Osteocyte (in vitro differentiated cells): ENCODE measurements at places on chromosomes 2 and 18. TPM values are rescaled to one million over a fixed set of nuclear protein-coding genes. Genes with fewer than 3 reads are reported as not detected.
A peak's percentile ranks its signal among the peaks of the same experiment; 100 is the strongest.

Gene SLC4A5
- 1.6 and 2.3 TPM in 2 replicates for total RNA-seq

Gene ANKRD30B
- total RNA-seq = not detected in 2 replicates

- no peak for DNase-seq
These were observed 126.3 kb upstream of the SALL3 start for GRCh38 chr18:78853341-78853740.

- DNase-seq = no peak
These were observed 6.4 kb upstream of the NPAS2 start for GRCh38 chr2:100813527-100813926.

Gene ANKRD62
- not detected in 2 replicates for total RNA-seq

DNA sequence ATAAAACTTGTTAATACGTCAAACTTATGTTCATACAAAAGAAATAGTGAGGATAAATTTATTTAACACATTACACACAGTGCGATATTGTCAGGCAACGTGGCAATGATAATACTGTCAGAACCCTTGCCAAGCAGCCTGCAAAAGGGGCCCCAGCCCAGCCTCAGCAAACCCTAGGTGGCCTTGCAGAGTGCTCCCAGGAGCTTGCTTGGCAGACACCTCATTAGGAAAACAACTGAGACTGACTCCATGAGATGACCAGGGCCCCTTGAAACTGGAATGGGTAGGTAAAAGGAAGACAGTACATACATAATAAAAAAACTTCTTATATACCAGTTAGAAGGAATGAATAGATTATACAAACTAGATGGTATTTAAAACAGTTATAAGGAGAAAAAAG, 136.6 kb upstream of the EPC2 start:
- DNase-seq = no peak

- no peak for DNase-seq
These were observed 28.4 kb downstream of the ITGA4 start for GRCh38 chr2:181485638-181485946.

DNA sequence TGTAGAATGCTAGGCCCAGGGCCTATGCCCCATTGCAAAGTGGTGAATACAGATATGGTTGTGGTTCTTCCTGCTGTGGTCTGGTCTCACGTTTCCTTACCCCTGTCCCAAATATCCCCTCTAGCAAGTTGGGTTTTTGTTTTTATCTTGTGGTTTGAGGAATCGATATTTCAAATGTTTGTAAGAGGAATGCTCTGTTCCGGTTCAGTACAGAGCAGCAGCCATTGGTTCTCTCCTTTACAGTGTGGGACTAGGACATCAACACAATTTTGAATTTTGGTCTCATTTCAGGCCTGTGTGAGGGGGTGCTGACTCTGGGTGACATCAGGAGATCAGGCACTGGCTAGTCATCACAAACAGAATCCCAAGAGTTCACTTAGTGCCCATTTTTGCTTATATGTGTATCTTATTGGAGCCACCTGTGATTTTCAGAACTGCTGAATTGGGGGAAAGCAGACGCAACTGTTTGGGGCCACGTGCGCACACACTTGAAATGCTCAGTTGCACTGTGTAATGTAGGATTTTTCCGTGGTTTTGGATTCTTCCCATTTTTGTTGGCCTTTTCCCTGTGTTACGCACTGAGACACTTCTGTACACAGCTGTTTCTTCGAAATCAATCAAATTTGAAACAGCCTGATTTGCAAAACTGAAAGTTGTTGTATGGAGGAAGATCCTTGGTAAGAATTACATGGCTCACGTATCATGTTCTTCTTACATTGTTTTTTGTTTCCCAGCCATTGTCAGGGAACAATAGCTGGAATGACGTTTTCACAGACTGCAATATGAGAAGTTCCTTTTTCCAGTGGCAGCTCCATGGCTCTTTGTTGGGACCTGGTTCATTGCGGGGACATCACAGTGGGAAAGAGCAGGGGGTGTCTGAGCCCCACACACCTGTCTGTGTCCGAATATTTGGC, 8.6 kb downstream of the SH3BP4 start:
- DNase-seq = no peak

- no peak for DNase-seq
These were observed 81.5 kb downstream of the MAPRE2 start for GRCh38 chr18:35122586-35123224.

GRCh38 chr2:224723586-224724217, 7.5 kb upstream of the CCDC195 start:
- no peak for DNase-seq

- no peak for DNase-seq
These were observed 471.9 kb upstream of the TNP1 start for GRCh38 chr2:217331523-217332416.

GRCh38 chr2:64848945-64849344, 140.3 kb upstream of the SLC1A4 start:
- no peak for DNase-seq

Gene ASXL3
- total RNA-seq = 7.2 and 10.1 TPM in 2 replicates

DNA sequence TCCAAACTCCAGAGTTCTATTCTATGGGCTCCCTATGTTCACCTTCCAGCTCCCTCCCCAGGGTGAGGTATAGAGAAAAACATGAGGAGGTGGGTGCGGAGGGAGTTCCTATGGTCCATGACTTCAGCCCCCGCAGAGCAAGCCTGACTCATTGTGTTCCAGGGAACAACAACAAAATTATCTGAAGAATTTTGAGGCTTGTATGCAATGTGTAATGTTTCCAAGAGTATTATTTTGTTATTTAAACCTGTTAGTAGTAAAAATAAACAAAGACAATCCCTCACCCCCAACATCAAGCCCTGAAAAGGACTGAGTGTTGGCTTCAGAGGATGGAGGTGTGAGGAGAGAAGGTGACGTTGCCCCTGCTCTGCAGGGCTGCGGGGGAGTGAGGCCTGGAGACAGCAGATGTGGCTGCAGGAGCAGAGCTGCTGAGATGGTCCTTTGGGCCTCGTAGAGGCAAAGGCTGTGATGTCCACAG, 29.0 kb downstream of the LAMA3 start:
- no peak for DNase-seq

GRCh38 chr2:173959358-173959884, 5.8 kb downstream of the SP3 start:
- no peak for DNase-seq

GRCh38 chr2:73601780-73602179, 40.4 kb downstream of the NAT8 start:
- DNase-seq = no peak

GRCh38 chr2:18585526-18585925, 3.8 kb downstream of the NT5C1B start:
- no peak for DNase-seq

DNA sequence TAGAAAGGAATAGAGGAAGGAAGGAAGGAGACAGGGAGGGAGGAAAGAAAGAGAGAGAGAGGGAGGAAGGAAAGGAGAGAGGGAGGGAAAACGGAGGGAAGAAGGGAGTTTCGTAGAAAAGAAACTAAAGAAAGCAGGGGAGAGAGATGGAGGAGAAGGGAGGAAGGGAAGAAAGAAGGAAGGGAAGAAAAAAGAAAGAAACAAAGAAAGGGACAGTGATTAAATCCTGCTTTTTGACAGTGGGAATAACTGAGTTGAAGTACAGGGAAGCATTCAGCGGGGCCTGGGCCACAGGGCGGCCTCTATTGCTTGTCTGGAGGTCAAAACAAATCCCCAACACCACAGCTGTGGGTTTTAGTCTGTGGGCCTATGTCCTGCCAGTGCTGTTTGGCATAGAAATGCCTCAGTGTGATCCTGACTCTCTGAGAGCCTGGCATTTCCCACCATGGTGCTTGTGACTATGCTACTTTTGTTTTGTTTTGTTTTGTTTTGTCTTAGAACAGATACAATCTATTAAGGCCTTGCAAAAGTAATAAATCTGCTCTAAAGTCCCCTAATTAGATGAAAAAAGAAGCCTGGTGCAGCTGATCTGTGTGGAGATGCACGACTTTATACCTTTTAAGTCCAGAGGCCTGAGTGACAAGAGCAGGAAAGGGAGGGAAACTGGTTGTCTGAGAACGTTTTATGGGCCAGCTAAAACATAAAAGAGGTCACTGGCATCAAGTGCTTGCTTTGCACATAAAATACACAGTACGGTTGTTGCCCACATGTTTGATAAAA, 40.0 kb downstream of the IL1RL2 start:
- peak; percentile 27 for DNase-seq

Gene TFPI
- total RNA-seq = 325 and 334 TPM in 2 replicates

GRCh38 chr18:23307567-23308295, 145.4 kb upstream of the RIOK3 start:
- no peak for DNase-seq

- DNase-seq = no peak
These were observed 13.6 kb downstream of the TWSG1 start for GRCh38 chr18:9348079-9348671.

DNA sequence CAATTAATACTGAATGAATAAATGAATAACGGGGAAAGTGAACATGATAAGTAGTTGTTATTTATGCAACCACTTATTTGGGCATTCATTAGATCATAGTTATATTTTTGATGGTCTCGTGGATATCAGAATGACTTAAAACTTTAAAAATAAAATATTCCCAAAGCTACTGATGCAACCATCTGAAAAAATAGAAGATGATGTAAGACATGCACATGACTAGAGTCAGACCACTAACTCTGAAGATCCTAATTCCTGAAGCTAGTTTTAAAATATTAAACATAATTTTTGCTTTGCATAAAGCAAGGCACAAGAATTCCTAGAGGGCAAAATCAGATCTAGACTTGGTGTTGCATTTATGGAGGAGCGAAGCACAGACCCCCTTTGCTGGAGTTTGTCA, 616.1 kb downstream of the IRS1 start:
- no peak for DNase-seq

GRCh38 chr2:149018981-149019380, 19.5 kb upstream of the LYPD6B start:
- DNase-seq = no peak

- DNase-seq = no peak
These were observed 56.4 kb upstream of the STPG4 start for GRCh38 chr2:47211497-47212011.

DNA sequence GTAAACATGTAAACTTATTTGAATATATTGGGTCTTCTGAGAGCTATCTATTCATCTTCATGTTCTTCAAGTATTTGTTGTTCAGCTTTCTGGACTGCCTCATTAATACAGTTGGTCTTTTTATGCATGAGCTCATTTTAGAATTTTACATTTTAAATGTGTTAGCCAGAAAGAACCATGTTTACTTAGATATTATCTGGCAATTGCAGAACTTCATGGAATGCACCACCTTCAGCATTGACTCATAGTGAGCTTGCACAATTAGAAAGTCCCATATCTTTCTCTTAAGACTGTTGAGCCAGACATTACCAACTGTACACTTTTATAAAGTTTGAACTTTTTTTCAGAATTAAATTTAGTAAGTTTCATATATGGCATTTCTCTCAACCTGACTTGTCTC, 536.7 kb downstream of the RIT2 start:
- no peak for DNase-seq

DNA sequence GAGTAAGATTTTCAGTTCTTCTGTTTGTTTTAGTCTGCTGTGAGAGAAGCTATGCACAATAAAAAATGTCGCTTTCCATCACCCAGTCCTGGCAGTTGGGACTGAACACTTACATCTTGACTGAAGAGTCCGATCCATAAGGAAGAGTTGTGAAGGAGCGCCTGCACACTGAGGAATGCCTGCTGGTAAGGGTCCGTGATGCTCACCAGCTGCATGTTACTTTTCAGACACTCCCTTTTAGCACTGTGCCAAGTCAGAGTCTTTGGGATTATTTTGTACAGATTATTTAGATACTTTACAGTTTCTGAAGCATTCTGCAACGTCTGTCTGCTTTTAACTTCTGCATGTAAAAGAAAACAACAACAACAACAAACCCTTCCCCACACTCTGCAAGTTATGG, 42.6 kb upstream of the CD302 start:
- no peak for DNase-seq

Gene TXNDC2
- 0.11 and 0.29 TPM in 2 replicates for total RNA-seq

Gene CACNB4
- 3.4 and 3.6 TPM in 2 replicates for total RNA-seq

Gene TNFRSF11A
- total RNA-seq = 0.19 TPM in 1 of 2 replicates, not detected in the other

DNA sequence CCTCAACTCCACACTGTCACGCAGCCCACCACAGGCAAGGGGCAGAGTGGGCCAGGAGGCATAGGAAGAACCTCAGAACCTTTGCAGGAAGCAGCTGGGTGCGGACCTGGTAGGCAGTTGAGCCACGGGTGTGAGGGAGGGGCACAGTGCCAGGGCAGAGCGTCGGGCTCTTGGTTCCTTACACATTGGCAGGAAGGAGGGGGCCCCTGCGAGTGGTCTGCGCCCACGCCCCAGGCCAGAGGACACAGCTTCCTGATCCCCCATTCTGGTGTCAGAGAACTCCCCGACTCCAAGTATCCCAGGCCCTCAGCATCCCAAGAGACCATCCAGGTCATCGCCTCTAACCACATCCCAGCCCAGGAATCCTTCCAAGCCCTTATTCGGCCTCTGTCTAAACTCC, 61.5 kb downstream of the TNS1 start:
- DNase-seq = no peak

DNA sequence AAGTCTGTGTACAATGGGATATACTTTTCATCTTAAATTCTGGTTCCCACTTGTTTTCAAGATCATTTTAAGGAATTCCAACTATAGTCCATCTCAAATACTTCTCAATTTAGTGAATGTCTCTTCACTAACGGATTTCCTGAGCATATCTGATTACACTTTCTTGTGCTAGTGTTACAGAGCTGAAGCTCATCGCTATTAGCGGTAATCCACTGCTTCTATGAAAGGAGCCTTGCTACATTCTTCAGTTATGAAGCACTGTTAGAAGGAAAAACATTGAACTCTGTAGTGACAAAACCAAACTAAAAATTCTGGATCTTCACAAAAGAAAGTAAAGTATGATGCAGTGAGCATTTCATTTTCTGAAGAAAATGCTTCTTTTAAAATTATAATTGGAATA, 72.0 kb downstream of the AGPS start:
- no peak for DNase-seq
